ENCODE measurements at places on chromosomes 5 and 9.
A peak's percentile ranks its signal among the peaks of the same experiment; 100 is the strongest.

DNA sequence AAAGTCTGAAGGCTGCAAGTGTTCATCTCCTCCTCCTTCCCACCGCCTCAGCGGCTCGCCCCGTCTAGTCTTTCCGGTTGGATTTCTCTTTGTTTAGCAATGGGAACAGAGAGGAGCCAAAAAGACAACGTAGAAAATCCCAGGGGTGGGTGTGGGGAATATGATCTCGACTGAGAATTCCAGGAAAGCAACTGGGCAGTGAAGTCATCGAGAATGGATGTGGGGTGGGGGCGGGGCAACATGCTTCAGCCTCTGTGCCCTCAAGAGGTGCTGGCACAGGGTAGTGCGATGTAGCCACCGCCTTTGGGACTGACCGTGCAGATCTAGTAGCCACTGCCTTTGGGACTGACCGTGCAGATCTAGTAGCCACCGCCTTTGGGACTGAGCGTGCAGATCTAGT lies 12.9 kb downstream of the MSX2 start:
- no peak for DNase-seq

- no peak for DNase-seq
Measured at GRCh38 chr5:170554521-170555267, 50.9 kb downstream of the KCNIP1 start.

DNA sequence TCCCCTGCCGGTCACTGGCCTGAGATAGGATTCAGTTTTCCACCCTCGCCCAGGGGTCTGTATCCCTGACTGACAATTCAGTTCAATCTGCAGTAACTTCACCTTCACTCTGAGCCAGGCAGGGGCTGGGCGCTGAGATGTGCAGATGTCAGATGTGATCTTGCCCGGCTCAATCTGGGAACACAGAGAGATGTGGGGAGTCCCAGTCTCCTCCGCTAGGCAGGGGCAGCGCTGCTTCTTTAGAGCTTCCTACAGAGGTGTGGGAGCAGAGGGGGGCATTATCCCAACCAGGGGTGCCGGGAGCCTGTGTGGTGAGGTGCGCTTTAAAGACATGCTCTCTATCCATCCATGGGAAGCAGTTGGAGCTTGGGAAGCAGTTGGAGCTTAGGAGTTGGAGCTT lies 14.6 kb downstream of the TMOD1 start:
- no peak for DNase-seq

DNA sequence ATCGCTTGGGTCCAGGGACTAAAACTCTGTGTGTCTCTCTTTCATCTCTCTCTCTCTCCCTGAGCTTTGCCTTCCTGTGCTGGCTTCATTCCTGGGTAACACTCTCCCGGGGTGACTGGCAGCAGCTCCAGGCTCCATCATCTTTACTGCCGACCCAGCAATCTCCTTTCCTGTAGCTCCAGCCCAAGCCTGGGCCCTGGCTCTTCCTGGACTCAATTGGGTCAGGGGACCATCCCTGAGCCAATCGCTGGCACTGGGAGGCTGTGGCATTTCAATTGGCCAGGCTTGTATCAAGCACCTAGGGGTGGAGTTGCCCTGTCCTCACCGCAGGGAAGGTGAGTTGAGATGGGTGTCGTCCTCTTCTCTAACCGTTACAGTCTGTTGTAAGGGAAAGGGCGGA lies 31.9 kb downstream of the FAM240B start:
- no peak for DNase-seq

DNA sequence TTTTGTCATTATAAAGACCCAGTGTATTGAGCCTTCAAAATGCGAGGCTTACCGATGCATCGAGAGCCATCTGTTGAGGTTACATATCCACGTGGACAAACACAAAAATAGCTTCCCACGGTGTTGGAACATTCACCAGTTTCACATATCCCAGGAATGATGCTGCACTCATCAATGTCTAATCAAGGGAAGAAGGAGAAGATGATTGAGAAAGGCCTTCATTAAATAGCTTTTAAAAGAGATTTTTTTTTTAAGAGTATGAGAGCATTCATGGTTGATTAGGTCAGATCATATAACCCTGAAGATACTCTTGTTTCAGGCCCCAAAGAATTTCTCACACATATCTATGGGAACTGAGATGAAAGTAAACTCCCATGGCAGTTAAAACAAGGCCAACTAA lies 129.4 kb downstream of the FBN2 start:
- DNase-seq = no peak

- DNase-seq = peak; percentile 54
Measured at GRCh38 chr5:127040796-127041520, 10.6 kb upstream of the MARCHF3 start.

GRCh38 chr5:5100635-5101034 lies 39.5 kb upstream of the ADAMTS16 start:
- no peak for DNase-seq

- DNase-seq = no peak
Measured at GRCh38 chr9:124280176-124280691, 22.5 kb downstream of the NEK6 start.

GRCh38 chr5:142156839-142157463 lies 48.4 kb downstream of the NDFIP1 start:
- no peak for DNase-seq

DNA sequence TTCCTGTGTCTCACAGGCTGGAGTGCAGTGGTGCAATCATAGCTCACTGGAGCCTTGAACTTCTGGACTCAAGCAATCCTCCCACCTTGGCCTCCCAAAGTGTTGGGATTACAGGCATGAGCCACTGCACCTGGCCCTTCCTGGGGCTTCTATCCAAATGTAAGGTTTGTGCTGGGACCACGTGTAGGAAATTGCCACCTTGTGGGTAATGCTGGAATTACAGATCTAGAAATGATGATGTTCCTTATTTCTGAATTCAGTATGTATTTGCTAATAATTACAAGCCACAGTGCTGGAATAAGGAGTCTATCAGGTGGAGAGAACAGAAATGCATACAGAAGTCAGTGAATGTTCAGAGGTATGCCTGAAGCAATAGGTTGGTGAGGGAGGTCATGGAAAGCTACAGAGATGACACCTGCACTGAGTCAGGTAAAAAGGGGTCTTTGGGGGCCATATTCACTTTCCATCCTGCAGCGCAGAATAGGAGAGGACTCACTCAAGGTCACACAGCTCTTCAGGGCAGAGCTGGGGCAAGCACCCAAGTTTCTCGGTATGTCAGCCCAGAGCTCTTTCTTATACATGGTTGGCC lies 8.8 kb upstream of the IGFBPL1 start:
- no peak for DNase-seq

DNA sequence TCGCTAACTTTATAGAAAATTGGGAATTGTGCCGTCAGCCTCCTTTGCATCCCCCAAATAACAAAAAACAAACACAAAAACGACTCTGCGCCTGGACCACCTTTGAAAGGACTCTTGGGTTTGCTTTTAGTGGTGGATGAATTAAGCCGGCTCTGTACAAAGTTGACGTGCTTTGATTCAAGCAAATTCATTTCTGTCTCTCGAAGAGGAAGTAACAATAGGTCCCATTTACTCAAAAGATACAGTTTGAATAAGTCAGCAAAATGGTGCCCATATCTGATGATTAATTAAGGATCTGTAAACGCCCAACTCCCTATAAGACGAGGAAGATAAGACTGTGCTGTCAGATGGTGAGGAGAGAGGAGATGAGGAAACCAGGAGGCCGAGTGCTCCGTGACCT lies 67.8 kb downstream of the AK8 start:
- DNase-seq = no peak

DNA sequence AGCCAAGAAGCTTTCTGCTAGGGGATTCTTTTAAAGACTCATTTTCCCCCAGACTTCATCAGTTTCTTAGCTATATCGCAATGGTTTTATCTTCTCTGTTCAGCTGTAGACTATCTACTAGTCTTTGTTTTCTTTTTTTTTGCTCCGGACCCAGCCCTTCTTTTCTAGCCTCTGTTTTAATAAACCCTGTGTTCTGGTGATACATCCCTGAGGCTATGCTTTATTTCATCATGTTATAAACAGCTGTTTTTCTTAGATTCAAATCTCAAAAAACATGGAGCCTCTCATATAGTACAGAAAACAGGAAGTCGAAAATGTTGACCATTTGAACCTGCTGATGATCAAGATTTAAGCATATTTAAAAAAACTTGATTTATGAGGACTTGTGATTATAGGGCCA lies 37.8 kb downstream of the SCGB3A1 start:
- no peak for DNase-seq

DNA sequence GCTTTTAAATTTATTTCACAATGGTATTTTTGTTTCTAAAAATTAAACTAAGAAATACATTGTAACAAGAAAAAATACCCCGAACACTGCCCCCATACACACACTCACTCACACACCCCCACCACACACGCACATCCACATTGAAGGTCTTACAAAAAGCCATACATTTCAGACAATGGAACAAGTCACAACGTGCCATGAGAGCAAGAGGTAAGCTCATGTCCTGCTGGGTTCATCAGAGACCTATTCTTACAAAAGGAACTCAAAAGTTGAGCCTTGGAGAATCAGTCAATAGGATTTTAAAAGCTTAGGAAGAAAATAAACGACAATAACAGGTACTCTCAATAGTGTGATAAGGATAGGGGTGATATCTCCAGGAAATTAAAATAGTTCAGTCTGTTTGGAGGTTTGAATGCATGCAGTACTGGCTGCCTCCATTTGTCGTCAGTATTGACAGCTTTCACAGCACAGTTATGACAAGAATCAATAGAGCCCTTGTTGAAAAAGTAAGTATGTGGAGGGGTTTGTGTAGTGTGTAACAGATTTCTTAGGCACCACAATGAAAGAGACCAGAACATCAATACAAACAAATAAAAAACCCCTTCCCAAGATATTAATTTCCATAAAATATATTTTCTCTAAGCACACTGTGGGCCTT lies 1826.2 kb upstream of the CDH6 start:
- DNase-seq = no peak

DNA sequence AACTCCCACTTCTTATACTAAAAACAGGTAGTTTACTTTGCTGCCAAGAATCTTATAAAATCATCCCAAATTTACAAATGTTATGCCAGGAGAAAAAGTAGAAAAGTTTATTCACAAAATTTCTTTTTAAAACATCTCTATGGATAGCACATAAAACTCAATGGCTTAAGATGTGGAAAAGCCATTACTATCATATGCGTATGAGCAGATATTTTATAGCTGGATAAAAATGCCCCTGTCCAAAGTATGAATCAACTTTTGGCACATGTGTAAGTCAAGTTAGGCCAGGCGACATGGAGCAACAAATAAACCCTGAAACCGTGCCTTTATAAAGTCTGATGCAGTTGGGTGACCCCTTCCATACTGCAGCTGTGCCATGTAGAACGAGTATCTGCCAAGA lies 38.6 kb upstream of the FBP1 start:
- DNase-seq = no peak

GRCh38 chr5:54671111-54671531 lies 153.6 kb downstream of the SNX18 start:
- DNase-seq = no peak

DNA sequence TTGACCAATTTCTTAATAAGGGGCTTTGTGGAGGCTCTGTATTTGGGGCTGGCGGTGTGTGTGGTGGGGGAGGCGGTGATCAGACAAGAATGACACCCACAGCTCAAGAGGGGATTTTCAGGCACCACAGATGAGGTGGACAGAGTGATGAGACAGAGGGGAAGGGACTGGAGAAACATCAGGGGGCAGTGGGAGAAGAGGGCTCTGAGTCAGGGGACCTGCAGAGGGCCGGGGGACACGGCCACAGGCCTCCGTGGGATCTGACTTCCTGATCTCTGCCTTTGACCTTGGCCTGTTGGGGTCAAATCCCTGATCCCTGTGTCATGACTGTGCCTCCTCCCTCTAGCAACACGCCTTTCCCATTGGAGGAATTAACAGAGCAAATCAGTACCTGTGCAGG lies 197.7 kb downstream of the C9orf50 start:
- DNase-seq = no peak

GRCh38 chr5:22699319-22699718 lies 153.8 kb downstream of the CDH12 start:
- no peak for DNase-seq

- DNase-seq = no peak
Measured at GRCh38 chr5:34582371-34582770, 73.8 kb upstream of the RAI14 start.

DNA sequence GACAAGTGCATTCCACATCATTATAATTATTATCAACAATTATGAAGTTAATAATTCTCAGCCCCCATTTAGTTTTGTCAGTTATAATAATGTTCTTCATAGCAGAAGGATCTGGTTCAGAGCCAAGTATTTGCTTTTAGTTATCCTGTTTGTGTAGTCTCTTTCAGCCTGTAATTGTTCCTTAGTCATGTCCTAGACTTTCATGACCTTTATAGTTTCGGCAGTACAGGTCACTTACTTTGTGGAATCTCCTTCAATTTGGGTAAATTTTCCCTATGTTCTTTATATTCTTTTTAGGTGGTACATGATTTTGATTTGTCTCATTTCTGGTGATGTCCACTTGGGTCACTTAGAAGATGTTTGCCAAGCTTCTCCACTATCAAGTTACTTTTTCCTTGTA lies 34.3 kb downstream of the UBE2R2 start:
- DNase-seq = no peak

GRCh38 chr5:10355071-10355889 lies 1.8 kb downstream of the MARCHF6 start:
- DNase-seq = no peak

GRCh38 chr9:87855061-87855460 lies 27.6 kb upstream of the SPATA31E1 start:
- no peak for DNase-seq

DNA sequence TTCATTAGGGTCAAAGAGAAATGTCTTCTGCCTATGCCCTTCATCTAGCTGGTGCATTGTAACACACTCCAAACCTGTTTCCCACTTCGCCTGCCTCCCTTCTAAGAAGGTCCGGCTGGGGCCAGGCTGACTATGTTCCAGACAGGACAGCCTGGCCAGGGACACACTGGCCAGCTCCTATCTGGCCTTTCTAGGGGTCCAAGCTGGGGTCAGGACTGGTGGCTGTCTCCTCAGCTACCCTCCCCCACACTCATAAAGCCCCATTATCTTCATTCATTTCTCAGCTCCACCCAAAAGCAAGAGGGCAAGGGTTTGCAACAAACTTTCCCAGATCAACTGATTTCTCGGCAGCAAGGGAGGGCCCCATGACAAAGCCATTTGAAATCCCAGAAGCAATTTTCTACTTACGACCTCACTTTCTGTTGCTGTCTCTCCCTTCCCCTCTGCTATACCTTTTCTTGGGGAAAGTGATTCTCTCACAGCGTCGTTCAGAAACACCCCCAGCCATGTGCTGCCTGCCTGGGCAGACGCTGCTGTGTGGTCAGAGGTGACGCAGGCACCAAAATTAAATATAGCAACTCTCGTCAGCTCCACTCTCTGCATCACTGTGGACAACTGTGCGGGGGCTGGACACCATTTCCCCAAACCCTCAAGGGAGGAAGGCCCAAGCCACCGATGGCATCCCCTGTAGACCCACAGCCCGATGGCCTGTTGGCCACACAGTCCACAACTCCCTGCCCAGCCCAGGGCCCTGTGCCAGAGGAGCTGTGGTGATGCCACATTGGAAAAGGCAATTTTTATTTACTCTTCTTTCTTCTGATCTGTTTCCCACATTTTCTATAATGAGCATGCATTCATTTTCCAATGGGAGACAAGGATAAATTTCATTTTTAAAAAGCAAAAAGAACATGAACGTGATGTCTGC lies 6.1 kb downstream of the IL13 start:
- DNase-seq = no peak

GRCh38 chr9:89743573-89744254 lies 138.9 kb downstream of the GADD45G start:
- DNase-seq = peak; percentile 39

GRCh38 chr9:134215699-134216448 lies 51.5 kb upstream of the RNU6ATAC start:
- no peak for DNase-seq

- no peak for DNase-seq
Measured at GRCh38 chr9:128101231-128101661, 26.3 kb downstream of the PTGES2 start.
